Pancreas (tissue), 10 donors: ENCODE measurements at places on chromosomes 5 and 9. TPM values are rescaled to one million over a fixed set of nuclear protein-coding genes. Genes with fewer than 3 reads are reported as not detected.

CTNND2 gene
- 43.4 TPM for total RNA-seq

PCDHGB2 gene
- 2.4 TPM for total RNA-seq

SAPCD2 gene
- 0.29 TPM for total RNA-seq

RNF145 gene
- 17.3 TPM for total RNA-seq

PITX1 gene
- total RNA-seq, result not detected

PCDHB14 gene
- total RNA-seq, result 2.6 TPM

FCN2 gene
- 0.23 TPM for total RNA-seq

CCNG1 gene
- 131 TPM for total RNA-seq

HTR4 gene
- total RNA-seq, result not detected

QRFP gene
- not detected for total RNA-seq

FXN gene
- 12.0 TPM for total RNA-seq

ST6GALNAC4 gene
- total RNA-seq, result 44.5 TPM

CNTRL gene
- 6.2 TPM for total RNA-seq

TMEM174 gene
- total RNA-seq, result not detected

PCDHGB4 gene
- 1.9 TPM for total RNA-seq

IFNA13 gene
- total RNA-seq, result not detected

SOX30 gene
- not detected for total RNA-seq

IL3 gene
- total RNA-seq, result not detected

C1QTNF2 gene
- not detected for total RNA-seq

BRINP1 gene
- not detected for total RNA-seq

CCL27 gene
- not detected for total RNA-seq

PTGES gene
- total RNA-seq, result 0.38 TPM

TBCA gene
- total RNA-seq, result 40.6 TPM

MPDZ gene
- total RNA-seq, result 5.3 TPM

BTNL9 gene
- 6.6 TPM for total RNA-seq

SPATA31C1 gene
- total RNA-seq, result not detected

PFN3 gene
- total RNA-seq, result not detected

NDUFB6 gene
- total RNA-seq, result 12.6 TPM

CDH6 gene
- total RNA-seq, result 10.4 TPM

SPATA31E1 gene
- total RNA-seq, result not detected

CDKN2A gene
- 2.3 TPM for total RNA-seq

LCP2 gene
- 6.7 TPM for total RNA-seq

SPARC gene
- total RNA-seq, result 608 TPM
